ENCODE measurements at places on chromosomes 2 and 18. TPM values are rescaled to one million over a fixed set of nuclear protein-coding genes. Genes with fewer than 3 reads are reported as not detected.

C2orf80 gene
- not detected for total RNA-seq

FEV gene
- 0.07 TPM for total RNA-seq

ABCB11 gene
- 0.11 TPM for total RNA-seq

STPG4 gene
- total RNA-seq: not detected

CFAP53 gene
- not detected for total RNA-seq

TWIST2 gene
- 5.8 TPM for total RNA-seq

GKN1 gene
- total RNA-seq: not detected

ARPC2 gene
- 213 TPM for total RNA-seq

HRH4 gene
- not detected for total RNA-seq

KIAA2012 gene
- not detected for total RNA-seq

MLPH gene
- total RNA-seq: 201 TPM

HOXD12 gene
- total RNA-seq: not detected

DNMT3A gene
- total RNA-seq: 12.2 TPM

CPLX4 gene
- total RNA-seq: not detected

AGXT gene
- total RNA-seq: not detected

LIMS4 gene
- total RNA-seq: 0.33 TPM

ANKRD53 gene
- total RNA-seq: not detected

ZSWIM2 gene
- not detected for total RNA-seq

SPAST gene
- 21.6 TPM for total RNA-seq

FHOD3 gene
- 18.1 TPM for total RNA-seq

ABCG8 gene
- total RNA-seq: not detected

TUBA3E gene
- total RNA-seq: not detected

HSPE1 gene
- total RNA-seq: 266 TPM

TSPYL6 gene
- not detected for total RNA-seq

KHK gene
- total RNA-seq: 11.0 TPM

TMEM163 gene
- total RNA-seq: 0.12 TPM

Measured in PC-3 (cell line).